Stimulated activated CD8-positive, alpha-beta memory T cell treated with anti-CD3 and anti-CD28 coated beads, Interleukin-4, amount 100 ng/mL, for 4 hours (primary cell): ENCODE measurements at places on chromosomes 11 and 22.

GRCh38 chr11:18773104-18773503 is 18.5 kb downstream of the PTPN5 start:
- no peak for DNase-seq

GRCh38 chr11:73268671-73269271 is 3.4 kb upstream of the P2RY6 start:
- DNase-seq, result no peak

GRCh38 chr11:83014951-83015350 is 56.7 kb downstream of the RAB30 start:
- no peak for DNase-seq

DNA sequence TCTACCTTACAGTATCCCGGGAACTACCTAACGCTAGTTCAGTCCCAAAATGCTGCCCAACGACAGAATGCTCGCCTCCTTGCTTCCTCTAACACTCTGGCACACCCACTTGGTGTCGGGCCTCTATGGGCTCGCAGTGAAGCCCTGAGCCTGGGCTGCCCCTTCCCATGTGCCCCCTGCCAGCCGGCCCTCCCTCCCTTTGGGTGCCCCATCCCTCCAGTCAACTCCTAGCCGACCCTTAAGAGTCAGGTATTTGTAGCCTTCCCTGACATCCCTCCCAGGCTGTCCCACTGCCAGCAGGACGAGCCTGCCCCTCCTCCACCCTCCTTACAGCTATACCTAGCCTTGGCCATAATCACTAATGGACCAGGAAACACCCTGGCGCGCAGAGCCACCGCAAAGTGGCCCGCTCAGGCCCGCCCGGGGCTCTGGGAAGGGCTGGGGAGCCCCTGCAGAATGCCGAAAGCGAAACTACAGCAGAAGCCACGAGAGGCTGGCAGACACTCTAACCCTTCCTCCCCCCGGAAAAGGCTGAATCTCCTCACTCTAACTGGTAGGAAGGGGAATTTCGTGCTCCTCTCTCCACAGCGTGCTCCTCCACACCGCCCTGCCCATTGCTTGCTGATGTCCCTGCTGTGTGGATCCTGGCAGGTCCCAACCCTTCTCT is 8.2 kb downstream of the CBX7 start:
- DNase-seq, result peak; percentile 47

GRCh38 chr11:128375961-128376360 is 211.4 kb downstream of the ETS1 start:
- no peak for DNase-seq

GRCh38 chr11:11155962-11156815 is 196.9 kb downstream of the CSNK2A3 start:
- no peak for DNase-seq

DNA sequence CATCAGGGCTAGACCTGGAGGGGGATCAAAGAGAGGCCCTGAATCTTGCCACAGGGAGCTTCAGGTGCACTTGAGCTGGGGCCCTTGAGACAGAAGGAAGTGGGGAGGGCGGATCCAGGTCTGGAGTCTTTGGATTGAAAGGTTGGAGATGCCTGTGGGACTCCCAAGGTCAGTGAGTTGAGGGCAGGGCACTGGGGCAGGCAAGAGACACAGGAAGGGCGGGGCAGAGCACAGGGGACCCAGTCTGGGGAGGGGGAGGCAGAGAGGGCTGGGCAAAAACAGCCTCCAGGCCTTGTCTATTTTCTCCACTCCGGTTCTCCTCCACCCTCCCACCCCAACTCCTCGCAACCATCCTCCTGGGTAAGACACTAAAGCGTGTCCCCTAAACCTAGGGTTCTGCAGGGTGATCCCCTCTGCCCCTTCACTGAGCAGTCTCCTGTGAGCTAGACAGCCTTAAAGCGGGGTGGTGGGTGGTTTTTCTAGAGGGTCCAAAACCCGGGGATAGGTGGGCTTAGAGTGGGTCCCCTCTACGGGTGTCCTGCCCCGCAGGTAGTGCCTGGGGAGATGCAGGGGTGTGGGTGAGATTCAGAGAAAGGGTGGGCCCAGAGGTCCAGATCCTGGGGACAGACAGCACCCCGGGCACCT is 38.6 kb upstream of the CELSR1 start:
- no peak for DNase-seq
